ENCODE measurements at places on chromosomes 6 and 20.

GRCh38 chr6:98894810-98895209 lies 52.9 kb downstream of the FBXL4 start:
- no peak for DNase-seq

DNA sequence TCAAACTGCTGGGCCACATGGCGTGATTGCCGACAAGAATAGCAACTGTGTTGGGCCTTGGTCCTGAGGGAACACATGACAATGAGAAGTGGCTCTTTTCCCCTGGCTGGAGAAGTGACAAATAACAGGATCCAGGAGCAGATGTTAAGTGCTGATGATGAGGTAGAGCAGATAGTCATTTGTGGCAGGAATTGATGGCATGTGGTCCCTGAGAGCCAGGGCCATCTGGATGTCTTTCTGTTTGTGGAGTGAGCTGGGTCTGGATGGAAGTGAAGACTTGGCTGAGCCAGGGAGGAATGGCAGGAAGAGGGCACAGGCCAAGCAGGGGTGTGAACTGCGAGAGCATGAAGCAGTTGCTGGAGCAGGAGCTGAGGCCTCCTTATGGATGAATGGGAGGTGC lies 67.8 kb downstream of the SCAND1 start:
- no peak for DNase-seq

GRCh38 chr6:28606424-28607391 lies 81.0 kb downstream of the GPX5 start:
- no peak for DNase-seq

GRCh38 chr6:142489722-142490610 lies 188.2 kb downstream of the ADGRG6 start:
- DNase-seq = no peak

DNA sequence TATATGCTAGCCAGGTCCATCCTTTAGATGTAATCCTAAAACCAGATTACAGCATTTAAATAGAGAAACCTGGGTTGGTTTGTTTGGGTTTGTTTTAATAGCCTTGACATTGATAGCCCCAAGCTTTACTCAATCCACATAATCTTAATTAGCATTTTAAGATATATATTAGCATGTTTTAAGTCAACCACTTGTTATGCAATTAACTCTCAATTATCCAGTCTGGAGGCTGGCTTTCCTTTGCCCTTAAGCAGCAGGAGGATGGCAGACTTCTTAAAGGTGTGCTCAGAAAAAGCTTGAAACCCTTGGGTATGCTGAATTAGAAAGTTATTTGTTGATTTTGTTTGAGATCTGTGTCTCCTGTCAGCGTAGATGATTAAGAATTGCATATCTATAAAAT lies 46.3 kb upstream of the SMIM28 start:
- DNase-seq = no peak

DNA sequence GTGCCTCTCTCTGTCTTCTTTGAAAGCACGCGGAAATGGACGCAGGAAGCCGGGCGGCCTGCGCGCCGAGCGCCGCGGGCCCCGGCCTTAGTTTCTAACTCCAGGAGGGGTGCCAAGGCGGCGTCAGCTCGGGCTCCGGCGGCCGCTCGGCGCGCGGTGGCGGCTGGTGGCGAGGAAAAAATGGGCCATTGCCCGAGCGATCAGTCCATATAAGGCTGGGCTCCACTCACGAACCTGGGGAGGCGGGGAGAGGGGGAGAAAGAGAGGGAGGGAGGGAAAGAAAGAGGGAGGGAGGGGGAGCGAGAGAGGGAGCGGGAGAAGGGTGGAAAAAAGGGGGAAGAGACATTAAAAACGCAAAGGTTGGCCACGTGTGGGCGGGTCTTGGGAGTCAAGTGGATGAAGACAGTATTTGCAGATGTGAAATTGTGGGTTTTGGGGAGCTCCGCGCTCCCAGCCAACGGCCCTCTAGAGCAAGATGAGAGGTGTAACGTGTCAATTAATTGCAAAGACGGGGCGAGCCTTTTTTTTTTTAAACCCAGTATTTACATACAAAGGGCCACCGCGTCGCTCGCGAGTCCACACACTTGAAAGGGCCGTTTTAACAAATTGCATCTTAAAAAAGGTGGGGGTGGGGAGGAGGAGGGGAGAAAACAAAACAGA lies at the start of gene NKX2-2:
Gene NKX2-2 (minus strand): TSS at position 184 of the 660 bp plus-strand sequence. CDS start 395 bp downstream, outside the sequence.
- DNase-seq = no peak

- no peak for DNase-seq
These were observed 86.8 kb downstream of the CDK19 start for GRCh38 chr6:110728501-110728900.

DNA sequence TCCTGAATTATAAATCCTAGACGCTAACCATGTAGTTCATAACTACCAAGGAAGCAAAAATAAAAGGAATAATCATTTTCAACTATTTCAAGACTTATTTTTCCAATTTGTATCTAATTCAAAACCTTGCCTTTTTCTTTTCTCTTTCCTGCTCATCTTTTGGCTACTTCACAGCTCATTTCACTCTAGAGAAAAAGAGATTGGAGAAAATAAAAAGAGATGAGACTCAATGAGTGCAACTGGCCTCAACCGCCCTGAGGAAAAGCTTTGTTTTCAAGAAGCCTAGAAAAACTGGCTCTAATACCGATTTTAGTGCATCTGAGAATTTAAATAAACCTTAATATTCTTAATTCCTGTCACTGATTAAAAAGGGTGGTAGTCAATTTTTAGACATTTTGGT lies 36.4 kb downstream of the IPCEF1 start:
- DNase-seq = no peak

DNA sequence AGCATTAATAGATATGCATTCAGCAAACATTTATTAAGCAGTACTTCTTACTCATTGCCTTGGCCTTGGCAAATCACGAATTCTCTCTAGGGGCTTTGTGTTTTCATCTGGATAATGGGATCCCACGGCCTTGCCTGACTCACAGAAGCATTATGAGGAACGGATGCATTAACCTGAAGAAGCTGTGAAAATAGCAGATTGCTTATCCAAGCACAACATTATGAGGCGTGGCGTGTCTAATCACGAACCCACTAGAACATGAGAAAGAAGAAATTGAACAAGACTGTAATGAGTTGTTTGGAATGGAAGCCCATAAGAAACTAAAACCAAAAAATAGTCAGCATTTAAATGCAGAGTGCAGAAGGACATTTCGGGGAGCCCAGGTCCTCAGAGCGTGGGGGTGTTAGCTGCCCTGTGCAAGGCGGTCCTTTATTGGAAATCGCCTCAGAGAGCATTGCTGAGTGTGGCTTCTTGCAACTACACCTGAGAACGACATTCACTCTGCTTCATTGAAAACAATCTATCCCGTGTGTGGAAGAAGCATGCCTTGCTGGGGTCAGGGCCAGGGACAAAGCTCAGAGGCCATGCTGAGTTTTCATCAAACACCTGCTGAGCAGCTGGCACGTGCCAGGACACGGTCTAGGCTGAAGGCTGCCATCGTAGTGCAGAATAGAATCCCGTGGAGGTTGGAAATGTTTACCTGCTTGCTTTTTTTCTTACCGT lies 179.9 kb downstream of the ZDHHC14 start:
- peak; percentile 46 for DNase-seq
